ENCODE measurements at places on chromosomes 13 and 19.
A peak's percentile ranks its signal among the peaks of the same experiment; 100 is the strongest.

DNA sequence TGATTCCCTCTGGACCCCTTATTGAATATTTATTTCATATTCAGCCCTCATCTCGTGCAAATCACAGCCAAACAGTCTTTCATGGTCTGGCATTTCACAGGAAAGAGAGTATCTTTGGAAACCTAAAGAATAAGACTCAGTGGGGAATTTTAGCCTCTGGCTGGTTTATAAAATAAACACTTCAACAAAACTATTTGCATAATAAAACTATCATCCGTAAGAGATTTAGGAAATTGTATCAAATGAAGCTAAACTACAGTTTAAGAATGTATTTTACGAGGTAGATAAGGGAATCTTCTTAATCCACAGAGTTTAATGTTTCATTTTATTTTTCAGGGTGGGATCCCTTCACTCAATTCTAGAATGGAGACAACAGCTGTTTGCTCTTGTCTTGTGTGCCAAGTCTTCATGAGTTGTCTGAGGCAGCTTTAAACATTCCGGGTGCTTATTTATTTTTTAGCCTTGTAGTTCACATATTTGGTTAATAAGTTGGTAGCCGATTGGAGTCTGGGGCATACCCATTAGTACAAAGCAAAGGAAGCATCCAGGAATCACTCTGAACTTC, 634.4 kb upstream of the KLF12 start:
- no peaks in the 10 kb centered on the region for H3K4me1 ChIP-seq
- H3K27me3 ChIP-seq, result no peaks in the 10 kb centered on the region
- no peak for DNase-seq
- no peaks in the 10 kb centered on the region for H3K36me3 ChIP-seq
- H3K27ac ChIP-seq, result no peak overlapping the region
- H3K4me3 ChIP-seq, result no peak overlapping the region

GRCh38 chr19:18861235-18861634, 29.5 kb downstream of the UPF1 start:
- peaks cover 31% of the 10 kb centered on the region for H3K36me3 ChIP-seq
- no peak overlapping the region for H3K4me3 ChIP-seq
- no peak overlapping the region for H3K27ac ChIP-seq
- no peaks in the 10 kb centered on the region for H3K27me3 ChIP-seq

DNA sequence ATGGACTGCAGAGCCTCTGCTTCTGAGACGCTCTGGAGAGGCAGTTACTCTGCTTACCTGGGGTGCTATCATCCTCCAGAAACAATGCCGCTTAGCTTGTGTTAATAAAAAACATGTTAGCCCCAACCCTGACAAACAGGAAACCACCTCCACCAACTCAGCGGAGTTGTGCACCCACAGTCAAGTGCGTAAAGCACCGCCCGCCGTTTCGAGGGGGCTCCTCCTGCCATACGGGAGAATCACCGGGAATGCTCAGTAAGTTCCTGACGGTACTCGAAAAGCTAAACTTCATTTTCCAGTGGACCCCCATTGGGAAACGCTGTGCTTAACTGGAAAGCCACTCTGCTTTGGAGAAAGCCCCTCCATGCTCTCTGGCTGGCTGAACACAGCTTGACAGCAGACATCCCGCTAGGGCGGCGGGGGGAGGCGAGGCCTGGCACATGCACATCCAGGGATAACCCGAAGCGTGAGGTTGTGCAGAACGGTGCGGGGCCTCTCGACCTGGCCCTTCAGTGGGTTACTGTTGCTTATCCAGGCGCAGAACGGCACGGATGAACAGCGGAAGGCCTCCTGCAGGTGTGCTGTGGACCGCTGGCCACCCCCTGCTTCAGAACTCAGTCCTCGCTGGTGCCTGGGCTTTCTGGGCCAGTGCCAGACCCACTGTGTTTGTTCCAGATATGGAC, 17.1 kb downstream of the GAS6 start:
- no peak for DNase-seq
- no peaks in the 10 kb centered on the region for H3K36me3 ChIP-seq
- no peaks in the 10 kb centered on the region for H3K4me1 ChIP-seq
- H3K4me3 ChIP-seq, result no peak overlapping the region
- H3K27ac ChIP-seq, result no peak overlapping the region

- H3K4me3 ChIP-seq, result peak overlapping the region; percentile 13
- peak; percentile 84 for DNase-seq
- peaks cover 2% of the 10 kb centered on the region for H3K4me1 ChIP-seq
- H3K27ac ChIP-seq, result no peak overlapping the region
- H3K36me3 ChIP-seq, result no peaks in the 10 kb centered on the region
Measured at GRCh38 chr19:35090506-35091214, 25.0 kb upstream of the FXYD3 start.

DNA sequence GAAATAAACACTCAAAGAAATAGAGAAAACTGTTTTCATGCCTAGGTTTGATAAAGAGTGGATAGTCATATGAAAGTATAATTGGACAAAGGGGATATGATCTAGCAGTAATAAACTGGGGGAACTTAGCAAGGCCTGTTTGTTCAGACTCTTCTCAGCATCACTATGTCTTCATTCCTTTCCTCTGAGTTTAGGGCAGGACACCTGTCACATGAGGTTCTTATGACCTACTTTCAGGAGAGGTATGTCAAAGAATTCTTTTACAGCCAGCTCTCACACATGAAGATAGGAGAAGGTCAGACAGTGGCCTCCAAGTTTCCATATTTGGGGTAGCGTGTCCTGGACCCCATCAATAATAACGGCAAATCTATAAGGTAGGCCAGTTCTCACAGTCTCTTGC, 11.4 kb upstream of the RFXAP start:
- no peak for DNase-seq
- H3K27ac ChIP-seq, result no peak overlapping the region
- no peaks in the 10 kb centered on the region for H3K27me3 ChIP-seq
- no peaks in the 10 kb centered on the region for H3K4me1 ChIP-seq

GRCh38 chr13:47136504-47136941, 239.7 kb upstream of the HTR2A start:
- H3K27ac ChIP-seq, result no peak overlapping the region
- no peaks in the 10 kb centered on the region for H3K4me1 ChIP-seq

DNA sequence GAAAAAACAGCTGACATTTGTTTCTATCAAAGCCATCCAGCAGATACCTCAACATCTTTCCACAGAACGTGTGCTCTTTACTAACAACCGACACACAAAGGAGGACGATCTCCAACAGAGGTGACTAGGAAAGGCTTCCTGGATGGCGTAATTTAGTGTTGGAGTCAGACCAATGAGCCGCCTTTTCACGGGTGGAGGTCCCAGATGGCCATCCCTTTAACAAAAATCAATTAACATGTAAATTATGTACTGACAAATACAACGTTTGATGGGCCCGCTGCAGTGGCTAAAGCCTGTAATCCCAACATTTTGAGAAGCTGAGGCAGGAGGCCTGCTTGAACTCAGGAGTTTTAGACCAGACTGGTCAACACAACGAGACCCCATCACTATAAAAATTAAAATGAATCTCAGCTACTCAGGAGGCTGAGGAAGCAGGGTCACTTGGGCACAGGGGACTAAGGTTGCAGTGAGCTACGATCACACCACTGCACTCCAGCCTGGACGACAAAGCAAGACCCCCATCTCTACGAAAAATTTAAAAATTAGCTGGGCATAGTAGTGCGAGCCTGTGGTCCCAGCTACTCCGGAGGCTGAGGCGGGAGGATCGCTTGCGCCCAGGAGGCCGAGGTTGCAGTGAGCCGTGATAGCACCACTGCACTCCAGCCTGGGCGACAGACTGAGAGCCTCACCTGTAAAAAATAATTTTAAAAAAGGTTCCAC, 1.2 kb upstream of the DPY19L3 start:
- H3K4me3 ChIP-seq, result peak overlapping the region; percentile 85
- H3K27ac ChIP-seq, result no peak overlapping the region
- no peaks in the 10 kb centered on the region for H3K36me3 ChIP-seq
- H3K4me1 ChIP-seq, result peaks cover 4% of the 10 kb centered on the region

DNA sequence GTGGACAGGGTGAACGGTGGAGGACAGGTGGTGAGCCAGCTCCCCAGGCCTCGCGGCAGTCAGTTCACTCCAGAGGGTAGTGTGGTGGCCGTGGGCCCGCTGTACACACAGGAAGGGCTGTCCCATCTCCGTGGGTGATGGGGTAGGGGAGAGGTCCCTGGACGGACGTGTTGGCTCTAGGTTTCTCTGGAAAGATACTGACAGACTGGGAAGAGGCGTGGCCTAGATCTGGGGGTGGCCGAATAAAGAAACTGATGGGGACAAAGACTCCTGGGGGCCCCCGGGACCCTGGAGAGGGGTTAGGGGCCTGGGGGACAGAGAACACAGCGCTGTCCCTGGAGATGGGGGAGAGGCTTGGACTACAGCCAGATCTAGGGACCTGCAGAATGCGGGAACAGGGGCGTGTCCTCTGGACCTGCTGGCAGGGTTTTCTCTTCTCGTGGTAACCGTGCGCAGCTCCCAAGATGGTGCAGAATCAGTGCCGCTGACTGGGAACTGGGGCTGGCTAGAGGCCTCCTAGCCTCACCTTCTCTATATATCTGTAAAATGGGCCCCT, 4.0 kb upstream of the PRAM1 start:
- no peaks in the 10 kb centered on the region for H3K27me3 ChIP-seq
- no peak overlapping the region for H3K27ac ChIP-seq
- no peaks in the 10 kb centered on the region for H3K36me3 ChIP-seq
- H3K4me3 ChIP-seq, result no peak overlapping the region

DNA sequence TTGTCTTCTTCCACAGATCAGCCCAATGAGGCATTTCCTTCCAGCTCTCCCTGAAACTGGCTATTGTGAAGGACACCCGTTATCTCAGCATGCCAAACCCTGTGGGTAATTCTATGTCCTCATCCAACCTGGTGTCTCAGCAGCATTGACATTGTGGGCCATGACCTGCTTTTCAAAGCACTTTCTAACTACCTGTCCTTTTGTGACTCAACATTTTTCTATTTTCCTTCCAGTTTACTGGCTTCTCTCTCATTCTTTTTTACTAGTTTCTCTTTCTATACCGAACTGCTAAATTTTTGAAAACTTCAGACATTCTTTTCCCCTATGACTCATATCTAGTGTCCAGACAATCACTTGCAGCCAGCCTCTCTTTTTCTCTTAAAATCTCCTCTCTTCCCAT, 136.4 kb upstream of the HTR2A start:
- peak; percentile 86 for DNase-seq
- H3K27ac ChIP-seq, result no peak overlapping the region
- peaks cover 5% of the 10 kb centered on the region for H3K4me1 ChIP-seq
- no peak overlapping the region for H3K4me3 ChIP-seq
- no peaks in the 10 kb centered on the region for H3K36me3 ChIP-seq

- DNase-seq, result peak; percentile 70
- peaks cover 3% of the 10 kb centered on the region for H3K36me3 ChIP-seq
- H3K4me3 ChIP-seq, result peak overlapping the region; percentile 22
- H3K27ac ChIP-seq, result no peak overlapping the region
Measured at GRCh38 chr19:53158119-53158656, 665 bp downstream of the ZNF347 start.

GRCh38 chr19:7497292-7497691, 8.5 kb upstream of the PEX11G start:
- no peaks in the 10 kb centered on the region for H3K36me3 ChIP-seq
- H3K27me3 ChIP-seq, result peaks cover 2% of the 10 kb centered on the region
- no peak overlapping the region for H3K4me3 ChIP-seq
- H3K4me1 ChIP-seq, result no peaks in the 10 kb centered on the region
- no peak overlapping the region for H3K27ac ChIP-seq

GRCh38 chr13:94056362-94056990, 423.0 kb downstream of the DCT start:
- peak; percentile 59 for DNase-seq
- no peak overlapping the region for H3K4me3 ChIP-seq
- no peaks in the 10 kb centered on the region for H3K36me3 ChIP-seq
- H3K27ac ChIP-seq, result no peak overlapping the region
- H3K4me1 ChIP-seq, result peaks cover 2% of the 10 kb centered on the region
- H3K27me3 ChIP-seq, result no peaks in the 10 kb centered on the region

GRCh38 chr13:99378985-99379733, 72.0 kb upstream of the GPR183 start:
- H3K36me3 ChIP-seq, result peaks cover 2% of the 10 kb centered on the region
- DNase-seq, result peak; percentile 74
- no peaks in the 10 kb centered on the region for H3K27me3 ChIP-seq
- no peak overlapping the region for H3K27ac ChIP-seq

DNA sequence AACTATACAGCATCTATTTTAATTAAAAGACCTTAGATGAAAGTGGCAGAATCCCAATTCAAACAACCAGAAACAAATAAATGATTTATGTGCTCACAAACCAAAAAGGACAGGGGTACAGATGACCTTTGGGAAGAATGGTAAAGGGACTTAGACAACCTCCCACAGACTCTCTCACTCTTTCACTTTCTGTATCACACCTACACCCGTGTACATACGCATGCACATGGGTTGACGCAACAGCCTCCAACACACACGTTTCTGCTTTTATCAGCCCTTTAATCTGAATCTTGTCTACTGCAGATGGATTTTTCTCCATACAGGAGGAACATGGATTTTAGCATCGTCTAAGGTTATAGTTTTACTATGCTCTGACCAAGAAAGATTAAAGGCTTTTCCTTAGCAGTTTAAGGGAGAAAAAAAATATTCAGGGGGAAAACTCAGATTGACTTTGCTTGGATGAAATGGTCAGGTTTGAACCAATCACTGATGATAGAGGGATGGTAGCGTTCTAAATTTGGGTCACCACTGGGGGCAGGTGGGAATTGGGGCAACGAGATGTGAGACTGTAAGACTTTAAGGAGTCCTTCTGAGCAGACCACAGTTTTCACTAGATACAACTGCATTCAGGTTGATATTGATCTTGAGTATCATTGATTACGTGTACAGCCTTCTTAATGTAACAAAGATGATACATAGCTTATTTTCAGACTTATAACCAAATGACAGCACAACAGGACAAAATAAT, 166.1 kb downstream of the ITGBL1 start:
- no peaks in the 10 kb centered on the region for H3K27me3 ChIP-seq
- no peak for DNase-seq
- H3K4me3 ChIP-seq, result no peak overlapping the region
- no peaks in the 10 kb centered on the region for H3K36me3 ChIP-seq

DNA sequence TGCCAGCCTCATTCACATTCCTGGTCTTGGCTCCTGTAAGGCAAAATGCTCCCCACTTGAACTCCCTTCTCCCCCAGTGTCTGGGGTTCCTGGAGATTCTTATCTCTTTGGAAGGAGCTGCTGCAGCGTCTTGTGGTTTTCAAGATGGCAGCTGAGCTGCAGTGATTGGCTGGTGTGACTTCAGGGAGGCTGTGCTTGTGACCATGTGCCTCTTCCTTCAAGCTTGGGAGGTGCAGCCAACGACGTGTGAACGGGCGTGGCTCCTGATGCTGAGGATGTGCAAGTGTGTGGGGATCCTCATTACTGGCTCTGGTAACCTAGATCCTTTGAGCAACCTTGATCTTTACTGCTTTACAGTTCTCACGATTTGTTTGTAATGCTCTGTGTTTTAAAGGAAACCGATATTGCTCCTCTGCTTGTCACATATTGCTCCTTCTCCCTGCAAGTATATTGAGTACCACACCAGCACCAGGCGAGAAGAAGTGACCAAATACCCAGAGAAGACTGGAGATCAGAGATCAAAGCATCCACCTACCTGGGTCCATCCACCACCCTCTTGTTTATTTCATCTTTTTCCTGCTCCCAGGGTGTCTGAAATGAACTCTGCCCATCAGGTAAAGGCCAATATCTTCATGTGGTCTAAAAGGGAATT, 208.5 kb downstream of the FGF9 start:
- no peak overlapping the region for H3K4me3 ChIP-seq
- H3K27ac ChIP-seq, result no peak overlapping the region
- no peaks in the 10 kb centered on the region for H3K4me1 ChIP-seq
- DNase-seq, result no peak
- H3K27me3 ChIP-seq, result no peaks in the 10 kb centered on the region

Data from mesendoderm (in vitro differentiated cells).